H4 (cell line): ENCODE measurements at places on chromosomes 5 and 9. TPM values are rescaled to one million over a fixed set of nuclear protein-coding genes. Genes with fewer than 3 reads are reported as not detected.

ACOT12 gene
- total RNA-seq, result not detected in 2 replicates

SHOC1 gene
- total RNA-seq, result 0.94 and 1.5 TPM in 2 replicates

WWC1 gene
- total RNA-seq, result 3.2 and 8.3 TPM in 2 replicates

FCN2 gene
- total RNA-seq, result not detected in 2 replicates

SARDH gene
- total RNA-seq, result 0.06 and 0.49 TPM in 2 replicates

ARL14EPL gene
- 1.3 TPM in 1 of 2 replicates, not detected in the other for total RNA-seq

LRRC70 gene
- 0.04 TPM in 1 of 2 replicates, not detected in the other for total RNA-seq

GABRA1 gene
- total RNA-seq, result 0.62 and 2.4 TPM in 2 replicates

MYO10 gene
- total RNA-seq, result 28.7 and 34.7 TPM in 2 replicates

ZMYND19 gene
- total RNA-seq, result 21.3 and 26.8 TPM in 2 replicates

CDC25C gene
- 21.6 and 25.1 TPM in 2 replicates for total RNA-seq

SLC25A2 gene
- total RNA-seq, result not detected in 2 replicates

ANKDD1B gene
- total RNA-seq, result not detected in 2 replicates

HSPB3 gene
- 25.8 and 26.7 TPM in 2 replicates for total RNA-seq

IL13 gene
- not detected in 2 replicates for total RNA-seq

PHF19 gene
- total RNA-seq, result 52.7 and 66.6 TPM in 2 replicates

NR5A1 gene
- not detected in 2 replicates for total RNA-seq

PAEP gene
- 2.6 TPM in 1 of 2 replicates, not detected in the other for total RNA-seq

TUSC1 gene
- 10.2 and 12.4 TPM in 2 replicates for total RNA-seq

CCNJL gene
- total RNA-seq, result 6.6 and 7.4 TPM in 2 replicates

KCNMB1 gene
- not detected in 2 replicates for total RNA-seq

CARD6 gene
- 7.2 and 8.3 TPM in 2 replicates for total RNA-seq
